SJSA1 (cell line): ENCODE measurements at places on chromosomes 11 and 22. TPM values are rescaled to one million over a fixed set of nuclear protein-coding genes. Genes with fewer than 3 reads are reported as not detected.

DNA sequence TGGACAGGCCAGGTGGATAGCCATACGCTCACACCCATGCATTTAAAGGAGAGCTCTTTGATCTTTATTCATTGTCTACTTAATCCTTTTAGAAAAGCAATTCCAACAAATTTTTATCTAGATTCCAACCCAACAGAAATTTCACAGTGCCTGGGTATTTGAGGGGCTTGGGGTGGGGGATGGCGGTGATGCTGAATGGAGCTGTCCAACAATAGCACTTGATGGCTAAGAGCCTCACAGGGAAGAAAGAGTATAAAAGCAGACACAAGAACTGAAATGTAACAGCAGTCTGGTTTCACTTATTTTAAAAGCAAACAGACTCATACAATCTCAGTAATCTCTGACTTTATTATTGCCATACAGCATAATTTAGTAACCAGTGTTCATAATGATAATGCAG, 101.8 kb upstream of the SORL1-AS1 start:
- no peak overlapping the region for H3K4me3 ChIP-seq
- no peaks in the 10 kb centered on the region for H3K27me3 ChIP-seq
- H3K27ac ChIP-seq: no peak overlapping the region
- no peak for DNase-seq

DNA sequence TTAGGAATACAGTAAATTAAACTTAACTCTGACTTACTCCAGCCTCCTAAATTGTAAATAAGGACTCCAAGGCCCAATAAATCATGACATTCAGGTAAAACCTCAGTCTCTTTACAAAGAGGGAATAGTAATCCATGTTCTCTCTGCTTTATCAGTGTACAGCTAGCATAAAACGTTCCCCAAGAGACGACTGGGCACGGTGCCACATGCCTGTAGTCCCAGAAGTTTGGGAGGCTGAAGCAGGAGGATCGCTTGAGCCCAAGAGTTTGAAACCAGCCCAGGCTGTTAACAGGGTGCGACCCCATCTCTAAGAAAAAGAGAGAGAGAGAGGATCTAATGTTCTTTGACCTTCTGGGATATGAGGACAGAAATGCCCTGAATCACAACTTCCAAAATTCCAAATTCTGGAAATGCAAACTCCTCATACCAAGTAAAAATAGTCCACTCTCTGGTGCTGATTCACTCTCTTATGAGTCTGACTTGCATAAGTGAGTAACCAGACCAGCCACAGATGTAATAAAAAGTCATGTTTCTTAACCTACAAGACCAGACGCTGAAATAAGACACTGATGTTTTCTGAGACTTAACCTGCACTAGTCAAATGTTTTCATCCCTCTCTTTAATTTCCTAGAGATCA, 25.5 kb downstream of the NNMT start:
- H3K27me3 ChIP-seq: no peaks in the 10 kb centered on the region
- H3K4me1 ChIP-seq: no peaks in the 10 kb centered on the region
- no peaks in the 10 kb centered on the region; the same call in 1 of the 2 replicates for H3K36me3 ChIP-seq
- no peak for DNase-seq
- H3K4me3 ChIP-seq: no peak overlapping the region

DNA sequence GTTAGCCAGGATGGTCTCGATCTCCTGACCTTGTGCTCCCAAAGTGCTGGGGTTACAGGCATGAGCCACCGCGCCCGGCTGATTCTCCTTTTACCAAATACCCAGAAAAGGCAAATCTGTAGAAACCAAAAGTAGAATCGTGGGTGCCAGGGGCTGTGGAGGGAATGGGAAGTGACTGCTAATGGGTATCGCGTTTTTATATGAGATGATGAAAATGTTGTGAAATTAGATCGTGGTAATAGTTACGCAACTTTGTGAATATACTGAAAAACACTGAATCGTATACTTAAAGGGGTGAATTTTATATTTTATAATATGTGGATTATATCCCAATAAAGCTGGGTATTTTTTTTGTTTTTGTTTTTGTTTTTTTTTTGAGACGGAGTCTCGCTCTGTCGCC, 48.2 kb upstream of the CREB3L1 start:
- H3K4me3 ChIP-seq: no peak overlapping the region
- no peak overlapping the region for H3K27ac ChIP-seq
- H3K36me3 ChIP-seq: no peaks in the 10 kb centered on the region
- peaks cover 3% of the 10 kb centered on the region; the same call in 1 of the 2 replicates for H3K27me3 ChIP-seq

- no peaks in the 10 kb centered on the region; the same call in 1 of the 2 replicates for H3K4me1 ChIP-seq
- H3K27ac ChIP-seq: no peak overlapping the region
- H3K4me3 ChIP-seq: no peak overlapping the region
- no peak for DNase-seq
- H3K36me3 ChIP-seq: no peaks in the 10 kb centered on the region
Observed at GRCh38 chr11:69881467-69882269, 62.5 kb upstream of the FGF3 start.

DNA sequence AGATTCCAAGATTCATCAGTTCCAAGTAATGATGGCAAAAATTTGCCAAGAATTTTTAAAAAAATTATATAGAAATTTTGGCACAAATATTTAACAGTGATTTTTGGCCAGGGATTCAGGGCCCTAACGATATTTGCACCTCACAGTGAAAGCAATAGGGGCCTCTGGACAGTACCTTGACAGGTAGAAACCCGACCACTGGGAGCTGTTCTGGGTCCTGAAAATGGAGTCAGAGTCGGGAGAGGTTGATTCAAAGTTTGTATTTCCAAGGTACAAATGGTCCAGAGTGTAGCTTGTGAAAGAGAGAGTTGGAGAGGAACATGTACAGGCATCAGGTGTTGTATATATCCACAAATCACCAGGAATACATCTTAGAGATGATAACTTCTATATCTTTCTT, 41.6 kb downstream of the MRGPRX2 start:
- H3K4me3 ChIP-seq: no peak overlapping the region
- no peak for DNase-seq
- no peaks in the 10 kb centered on the region for H3K27me3 ChIP-seq
- H3K36me3 ChIP-seq: no peaks in the 10 kb centered on the region

GRCh38 chr11:93193731-93194130, 4.1 kb downstream of the SLC36A4 start:
- DNase-seq: no peak
- H3K27ac ChIP-seq: no peak overlapping the region
- peaks cover 3% of the 10 kb centered on the region; the same call in 1 of the 2 replicates for H3K36me3 ChIP-seq

DNA sequence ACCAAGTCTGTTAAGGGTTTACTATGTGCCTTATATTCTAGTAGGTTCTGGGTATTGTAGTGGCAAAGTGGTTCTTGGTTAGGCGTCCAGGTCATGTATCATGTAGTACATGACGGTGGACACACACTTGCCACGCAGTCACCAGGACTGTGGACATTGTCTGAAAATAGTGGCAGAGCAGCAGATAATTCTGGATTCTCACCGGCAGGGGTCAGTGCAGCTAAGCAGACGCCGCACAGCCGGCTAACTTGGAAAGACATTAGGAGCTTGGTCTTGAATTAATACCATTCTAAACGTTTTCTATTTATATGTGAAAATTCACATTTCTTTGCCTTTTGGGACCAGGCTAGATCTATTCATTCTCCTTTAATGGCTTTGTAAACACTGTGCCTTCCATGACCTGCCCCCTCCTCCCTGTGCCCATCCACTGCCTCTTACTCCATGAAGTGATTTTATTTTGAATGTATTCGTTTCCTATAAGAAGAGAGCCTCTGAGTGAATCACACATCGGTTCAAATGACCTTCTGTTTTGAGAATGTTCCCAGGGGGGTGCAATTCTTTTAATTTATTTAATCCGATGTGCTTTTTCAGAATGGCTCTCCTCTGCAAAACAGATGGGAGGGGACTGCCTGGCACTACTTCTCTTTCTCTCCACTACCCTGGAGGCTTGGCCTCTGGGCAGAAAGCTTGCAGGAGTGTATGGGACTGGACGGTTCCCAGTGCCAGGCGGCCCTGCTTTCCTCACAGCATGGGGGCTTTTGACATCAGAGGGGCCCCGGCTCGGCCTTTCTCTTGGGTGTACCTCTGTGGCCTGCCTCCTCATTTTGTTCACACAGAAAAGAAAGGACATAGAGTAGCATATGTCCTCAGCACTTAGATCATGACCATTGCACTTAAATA, 378.0 kb downstream of the NTM start:
- no peaks in the 10 kb centered on the region for H3K36me3 ChIP-seq
- no peak overlapping the region for H3K4me3 ChIP-seq
- H3K27ac ChIP-seq: no peak overlapping the region; the same call in 1 of the 2 replicates
- peaks cover 14% of the 10 kb centered on the region for H3K4me1 ChIP-seq
- H3K27me3 ChIP-seq: no peaks in the 10 kb centered on the region

- peak; percentile 65 for DNase-seq
- H3K27me3 ChIP-seq: no peaks in the 10 kb centered on the region
- H3K36me3 ChIP-seq: no peaks in the 10 kb centered on the region
- peak within 1 kb of the TSS; percentile 51 for H3K4me3 ChIP-seq
- 0 out of 2 replicates have a peak, but pooled peaks cover 3% of the 10 kb centered on the region for H3K4me1 ChIP-seq
Observed at GRCh38 chr11:104968355-104968855, at the start of gene CASP4. CASP4 (minus strand) TSS chr11:104968574; CDS start chr11:104968525, 49 bp downstream.

CREBZF gene
- 15.2 and 24.6 TPM in 2 replicates for total RNA-seq

TNNT3 gene
- 7.5 and 8.0 TPM in 2 replicates for total RNA-seq

DNA sequence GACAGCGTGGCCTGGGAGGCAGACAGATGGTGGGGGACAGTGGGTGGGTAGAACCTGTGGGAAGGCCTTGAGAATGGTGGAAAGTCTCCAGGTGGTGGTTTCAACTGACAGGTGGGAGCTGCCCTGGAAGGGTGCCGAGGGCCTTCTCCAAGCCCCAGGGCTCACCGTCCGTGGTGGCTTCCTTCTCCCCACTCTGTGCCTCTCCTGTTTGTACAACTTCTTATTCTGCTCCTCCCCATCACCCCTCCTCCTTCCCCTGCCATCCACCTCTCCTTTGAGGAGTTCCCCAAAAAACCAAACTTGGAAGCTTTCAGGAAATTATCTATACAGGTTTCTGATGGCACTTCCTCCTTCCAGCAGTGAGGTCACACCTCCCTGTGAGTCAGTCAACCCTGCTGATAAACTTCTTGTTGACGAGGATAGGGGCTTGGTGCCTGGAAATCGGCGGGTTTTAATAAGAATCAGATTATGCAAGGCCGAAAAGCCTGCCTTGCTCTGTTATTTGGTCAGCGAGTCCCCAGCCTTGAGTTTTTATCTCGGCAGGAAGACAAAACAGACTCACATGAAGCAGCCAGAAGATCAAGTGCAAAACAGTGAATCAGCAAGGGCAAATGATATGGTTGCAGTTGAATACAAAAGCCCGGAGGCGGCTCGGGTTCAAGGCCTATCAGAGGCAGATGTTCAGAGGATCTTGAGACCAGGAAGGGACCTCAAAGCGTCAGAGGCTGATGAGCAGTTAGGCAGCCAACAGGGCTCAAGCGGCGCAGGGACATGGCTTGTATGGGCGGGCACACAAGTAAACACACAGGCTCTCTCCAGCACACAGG, 9.5 kb upstream of the ST3GAL4 start:
- no peaks in the 10 kb centered on the region for H3K27me3 ChIP-seq
- no peak for DNase-seq
- H3K27ac ChIP-seq: no peak overlapping the region; the same call in 1 of the 2 replicates

DNA sequence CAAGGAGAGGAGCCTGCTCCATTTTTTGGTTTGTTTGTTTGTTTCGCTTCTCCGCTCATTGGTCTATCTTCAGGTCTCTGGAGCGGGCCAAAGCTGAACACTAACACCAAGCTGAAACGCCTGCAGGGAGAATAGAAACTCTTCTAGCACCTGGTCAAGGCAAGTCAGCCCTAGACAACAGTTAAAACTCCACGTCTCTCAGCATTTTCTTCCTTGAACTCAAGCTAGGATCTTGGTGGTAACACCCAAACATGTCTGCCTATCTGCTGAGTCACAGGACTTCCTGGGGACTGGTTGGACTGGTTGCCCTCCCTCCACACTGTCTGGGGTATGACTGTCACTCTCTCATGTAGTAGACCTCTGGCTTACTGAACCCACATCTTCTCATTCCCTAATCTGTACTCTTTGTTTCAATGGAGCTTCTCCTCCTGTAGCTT, 23.9 kb upstream of the RBFOX2 start:
- H3K27ac ChIP-seq: peak overlapping the region; percentile 61
- H3K4me1 ChIP-seq: peaks cover 44% of the 10 kb centered on the region
- no peaks in the 10 kb centered on the region for H3K27me3 ChIP-seq
- H3K36me3 ChIP-seq: no peaks in the 10 kb centered on the region
- no peak overlapping the region for H3K4me3 ChIP-seq

DNA sequence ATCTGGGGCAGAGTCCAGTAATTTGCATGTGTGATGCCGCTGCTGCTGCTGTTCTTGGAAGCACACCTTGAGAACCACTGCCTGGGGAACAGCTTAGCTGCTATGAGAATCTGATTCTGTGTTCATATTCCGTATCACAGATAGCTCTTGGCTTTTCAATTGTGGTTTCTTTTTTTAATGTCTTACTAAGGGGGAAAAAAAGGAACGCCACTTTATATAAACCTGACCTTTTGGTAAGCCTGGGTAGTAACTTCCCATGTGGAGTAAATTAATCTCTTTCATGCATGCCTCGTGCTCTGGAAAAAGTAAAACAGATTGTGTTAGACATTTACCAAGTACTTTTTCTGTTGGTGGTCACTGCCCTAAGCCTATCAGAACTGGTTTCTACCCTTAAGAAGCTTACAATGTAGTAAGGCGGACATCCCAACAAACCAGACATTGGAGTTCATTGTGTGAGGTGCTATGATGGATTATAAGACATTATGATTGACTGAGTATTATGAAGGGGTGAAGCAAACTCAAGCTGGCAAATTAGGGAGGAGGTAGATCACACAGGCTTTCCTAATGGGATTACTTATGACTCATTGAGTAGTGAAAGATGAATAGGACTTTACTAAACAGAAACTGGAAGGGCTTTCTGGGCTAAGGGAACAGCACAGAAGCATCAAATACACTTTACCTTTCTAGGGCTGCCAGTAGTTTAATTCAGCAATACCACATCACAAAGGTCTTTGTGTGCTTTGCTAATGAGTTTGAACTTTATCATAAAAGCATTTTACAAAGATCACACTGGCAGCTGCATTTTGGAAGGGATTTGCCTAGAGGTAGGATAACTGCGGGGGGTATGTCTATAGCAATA, 64.7 kb downstream of the MAML2 start:
- H3K36me3 ChIP-seq: no peaks in the 10 kb centered on the region
- no peak overlapping the region for H3K4me3 ChIP-seq
- peaks cover 23% of the 10 kb centered on the region for H3K4me1 ChIP-seq
- 0 out of 2 replicates have a peak overlapping the region, but pooled peaks have one; percentile 22 for H3K27ac ChIP-seq
- no peaks in the 10 kb centered on the region for H3K27me3 ChIP-seq

ASPHD2 gene
- 0.06 and 0.87 TPM in 2 replicates for total RNA-seq

SLC16A8 gene
- total RNA-seq: not detected in 2 replicates

GRCh38 chr22:36480941-36481392, 473 bp downstream of the TXN2 start:
- peaks cover 16% of the 10 kb centered on the region for H3K4me1 ChIP-seq
- H3K4me3 ChIP-seq: peak overlapping the region; percentile 80
- no peak for DNase-seq

GUCY1A2 gene
- 0.11 and 0.13 TPM in 2 replicates for total RNA-seq

- H3K27me3 ChIP-seq: no peaks in the 10 kb centered on the region
- no peak for DNase-seq
- H3K36me3 ChIP-seq: no peaks in the 10 kb centered on the region
- H3K4me3 ChIP-seq: no peak overlapping the region
Observed at GRCh38 chr11:134882141-134882540, 470.1 kb upstream of the B3GAT1 start.
